ENCODE measurements at places on chromosomes 16 and 17. TPM values are rescaled to one million over a fixed set of nuclear protein-coding genes. Genes with fewer than 3 reads are reported as not detected.

The MT1B gene
- total RNA-seq = not detected

The NUBP1 gene
- total RNA-seq = 29.3 TPM

The FCSK gene
- 8.5 TPM for total RNA-seq

The KCTD19 gene
- total RNA-seq = not detected

The SLFN14 gene
- not detected for total RNA-seq

The HOXB6 gene
- total RNA-seq = 2.2 TPM

The GLP2R gene
- total RNA-seq = 2.5 TPM

The CTRL gene
- total RNA-seq = not detected

The ANKRD13B gene
- total RNA-seq = 24.3 TPM

The UBALD1 gene
- 14.2 TPM for total RNA-seq

The ADPRM gene
- 6.9 TPM for total RNA-seq

The HCRT gene
- not detected for total RNA-seq

The MC1R gene
- 3.6 TPM for total RNA-seq

The SCN4A gene
- total RNA-seq = under 0.01 TPM

The BAIAP3 gene
- total RNA-seq = 0.12 TPM

The MYH2 gene
- 3.5 TPM for total RNA-seq

The TBC1D3C gene
- total RNA-seq = not detected

The PEX12 gene
- total RNA-seq = 7.2 TPM

The GRIN2A gene
- total RNA-seq = not detected

The CCL14 gene
- total RNA-seq = not detected

The MPV17L gene
- not detected for total RNA-seq

The SOCS7 gene
- total RNA-seq = 9.3 TPM

The FOXC2 gene
- 1.7 TPM for total RNA-seq

The TMEM114 gene
- not detected for total RNA-seq

The CLUH gene
- total RNA-seq = 34.4 TPM

The CDRT15L2 gene
- total RNA-seq = not detected

The STAC2 gene
- 0.82 TPM for total RNA-seq

The SLC9A5 gene
- total RNA-seq = 0.58 TPM

The CLEC10A gene
- total RNA-seq = not detected

The MRPS34 gene
- total RNA-seq = 88.4 TPM

The PPP1R27 gene
- not detected for total RNA-seq

The CTRB1 gene
- not detected for total RNA-seq

The HES7 gene
- 0.26 TPM for total RNA-seq

The MRPL27 gene
- total RNA-seq = 59.5 TPM

The CASKIN1 gene
- total RNA-seq = under 0.01 TPM

The SPNS2 gene
- 8.5 TPM for total RNA-seq

The TLCD2 gene
- 13.2 TPM for total RNA-seq

The TBCD gene
- 34.7 TPM for total RNA-seq

The TAC4 gene
- total RNA-seq = not detected

The PGS1 gene
- 30.0 TPM for total RNA-seq

The KRT40 gene
- total RNA-seq = not detected

The ANKRD40CL gene
- total RNA-seq = not detected

Data from pericardium fibroblast (primary cell).